ENCODE measurements at places on chromosomes 13 and 19. TPM values are rescaled to one million over a fixed set of nuclear protein-coding genes. Genes with fewer than 3 reads are reported as not detected.

DNA sequence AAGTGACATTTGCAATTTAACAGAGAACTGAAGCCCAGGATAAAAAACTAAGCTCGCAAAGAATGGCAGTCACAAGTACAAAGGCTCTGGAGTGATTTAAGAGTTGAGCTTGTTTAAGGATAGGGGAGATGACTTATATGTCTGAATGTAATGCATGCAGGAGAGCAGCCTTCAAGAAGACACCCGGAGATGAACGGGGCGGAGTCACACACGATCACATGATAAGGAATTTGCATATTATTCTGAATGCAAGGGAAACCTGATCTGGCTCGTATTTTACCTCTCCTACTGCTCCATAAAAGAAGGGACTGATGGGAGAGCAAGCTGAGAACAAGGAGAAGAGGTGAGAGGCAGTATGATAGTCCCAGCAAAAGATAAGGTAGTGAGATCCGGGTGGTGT, 12.9 kb downstream of the TBC1D4 start:
- DNase-seq = no peak

- no peak for DNase-seq
Observed at GRCh38 chr13:27624071-27624470, 2.4 kb downstream of the POLR1D start.

- DNase-seq = peak; percentile 85
Observed at GRCh38 chr19:56080669-56081401, 40.3 kb downstream of the ZNF787 start.

GRCh38 chr13:79079351-79079839, 326.7 kb downstream of the RBM26 start:
- no peak for DNase-seq

GRCh38 chr19:29878973-29879654, 62.9 kb upstream of the URI1 start:
- no peak for DNase-seq

- peak; percentile 19 for DNase-seq
Observed at GRCh38 chr19:31880283-31880682, 465.1 kb upstream of the ZNF507 start.

- peak; percentile 49 for DNase-seq
Observed at GRCh38 chr19:2476451-2477140, 669 bp downstream of the GADD45B start.

GRCh38 chr19:49196527-49197240, 39.1 kb downstream of the TRPM4 start:
- peak; percentile 59 for DNase-seq

- DNase-seq = no peak
Observed at GRCh38 chr19:48290401-48290770, 20.5 kb downstream of the ZNF114 start.

- DNase-seq = no peak
Observed at GRCh38 chr13:46668931-46669525, 116.1 kb downstream of the LRCH1 start.

GRCh38 chr19:55032170-55032800, 5.8 kb downstream of the GP6 start:
- DNase-seq = no peak

GRCh38 chr13:94710881-94711560, 1.3 kb downstream of the SOX21 start:
- no peak for DNase-seq

- no peak for DNase-seq
Observed at GRCh38 chr19:1274852-1275259, 474 bp upstream of the FAM174C start.

- DNase-seq = no peak
Observed at GRCh38 chr19:49605605-49606004, 14.6 kb downstream of the PRR12 start.

- DNase-seq = no peak
Observed at GRCh38 chr19:52494518-52494917, 33.0 kb upstream of the ZNF808 start.

Gene RFX2
- 6.1 TPM for total RNA-seq

Gene GRIN3B
- total RNA-seq = not detected

Gene ZIK1
- 4.0 TPM for total RNA-seq

Gene IL11
- not detected for total RNA-seq

Gene LAIR2
- not detected for total RNA-seq

Gene BRSK1
- total RNA-seq = 3.0 TPM

Gene CYP2A7
- not detected for total RNA-seq

Gene KLC3
- total RNA-seq = not detected

Data from left ventricle myocardium inferior (tissue), 1 donor.